Fibroblast of skin of right quadriceps (primary cell): ENCODE measurements at places on chromosomes 11 and 22.

- DNase-seq, result no peak
Measured at GRCh38 chr11:76419896-76420295, 24.9 kb upstream of the EMSY start.

DNA sequence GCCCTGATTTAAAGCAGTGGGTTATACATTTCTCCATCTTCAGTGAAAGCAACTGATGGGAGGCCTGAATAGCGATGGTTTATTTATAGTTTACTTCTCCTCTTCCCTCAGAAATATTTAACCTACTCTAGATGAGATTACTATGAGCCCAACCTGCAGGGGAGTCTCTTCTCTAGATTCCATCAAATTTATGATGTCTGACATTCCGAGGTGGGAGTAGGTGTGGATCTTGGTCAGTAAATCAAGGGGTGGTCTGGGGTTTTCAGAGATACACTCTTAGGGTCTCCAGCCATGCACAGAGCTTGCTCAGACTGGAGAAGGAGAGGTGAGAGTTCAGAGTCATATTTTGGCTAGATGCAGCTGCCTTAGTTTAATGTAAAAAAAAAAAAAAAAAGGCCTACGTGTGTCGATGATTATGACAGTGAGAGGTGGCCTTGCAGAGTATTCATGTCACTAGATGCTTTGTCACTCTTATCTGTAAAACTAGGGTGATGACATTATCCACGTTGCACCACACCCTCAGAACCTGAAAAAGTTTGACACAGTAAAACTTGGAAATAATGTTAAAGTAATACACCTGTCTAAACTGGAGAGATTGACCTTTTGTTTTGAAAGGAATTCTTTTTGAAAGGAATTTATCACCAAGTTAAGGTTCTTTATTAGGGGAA, 81.2 kb downstream of the EXT2 start:
- DNase-seq, result no peak

DNA sequence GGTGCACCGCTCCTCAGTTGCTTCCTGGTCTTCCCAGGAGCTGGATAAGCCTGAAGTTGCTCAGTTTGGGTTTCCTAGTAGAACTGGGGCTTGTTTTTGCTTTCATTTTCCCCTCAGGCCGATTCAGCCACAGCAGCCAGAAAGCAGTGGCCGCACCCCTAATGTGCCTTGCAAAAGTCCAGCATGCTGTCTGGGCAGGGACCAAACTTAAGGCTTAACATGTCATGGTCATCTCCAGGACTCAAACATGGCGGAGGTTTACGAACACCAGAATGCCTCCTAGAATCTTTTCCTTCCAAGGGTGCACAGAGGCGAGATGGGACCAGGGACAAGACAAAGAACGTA, 2.5 kb downstream of the GNG3 start:
- no peak for DNase-seq

GRCh38 chr11:63937713-63938478, 906 bp upstream of the NAA40 start:
- DNase-seq, result no peak
